ENCODE measurements at places on chromosomes 16 and 17.

DNA sequence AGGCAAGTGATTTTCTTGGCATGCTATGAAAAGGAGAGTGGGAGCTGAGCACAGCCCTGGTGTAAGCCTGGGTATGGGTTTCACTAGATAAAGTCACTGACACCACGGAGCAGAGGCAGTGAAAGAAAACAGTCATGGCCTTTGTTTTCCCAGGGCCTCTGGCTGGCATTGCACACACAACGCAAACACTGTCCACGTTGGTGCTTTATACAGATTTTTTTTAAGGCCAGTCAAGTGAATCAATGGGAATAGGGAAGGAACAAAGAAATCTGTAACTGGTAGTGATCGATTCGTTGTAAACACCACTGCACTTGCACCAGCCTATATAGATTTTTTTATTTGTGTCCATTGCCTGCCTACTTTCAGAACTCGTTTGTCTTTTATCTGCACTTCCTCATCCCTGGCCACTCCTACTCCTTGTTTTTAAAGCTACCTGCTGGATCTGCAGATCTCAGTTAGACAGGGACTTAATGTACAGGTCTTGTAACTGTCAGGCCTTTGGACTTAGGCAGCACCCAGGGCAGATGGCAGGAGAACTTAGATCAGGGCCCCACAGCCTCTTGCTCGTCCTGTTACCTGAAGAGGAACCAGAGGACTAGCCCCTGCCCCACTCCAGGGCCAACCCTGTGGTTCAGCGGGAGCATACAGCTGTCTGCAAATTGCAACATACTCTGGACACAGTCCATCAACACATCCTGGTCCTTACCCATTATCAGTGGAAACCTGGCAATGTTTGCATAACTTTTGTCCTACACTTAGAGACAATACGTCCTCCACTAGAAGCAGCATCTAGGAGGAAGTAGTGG lies 10.6 kb upstream of the TMIGD1 start:
- DNase-seq: no peak

GRCh38 chr17:74704544-74704943 lies 8.2 kb downstream of the CD300LF start:
- no peak for DNase-seq

DNA sequence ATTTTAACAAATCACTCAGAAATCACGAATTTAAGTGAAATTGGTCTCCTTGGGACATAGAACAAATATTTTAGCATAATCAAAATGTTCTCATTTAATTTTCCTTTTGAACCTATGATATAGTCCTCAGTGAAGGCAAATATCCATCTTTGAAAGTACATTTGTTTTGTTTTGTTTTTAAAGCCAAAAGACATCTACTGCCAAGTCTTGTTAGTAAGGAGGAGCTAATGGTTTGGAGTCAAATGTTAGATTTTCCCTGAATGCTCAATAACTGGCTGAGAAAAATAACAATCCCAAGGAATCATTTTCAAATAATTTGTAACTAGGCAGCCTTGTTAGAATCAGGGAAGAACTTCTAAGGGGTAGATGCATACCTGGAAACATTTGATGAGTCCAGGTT lies 302.9 kb upstream of the MAF start:
- DNase-seq: no peak

DNA sequence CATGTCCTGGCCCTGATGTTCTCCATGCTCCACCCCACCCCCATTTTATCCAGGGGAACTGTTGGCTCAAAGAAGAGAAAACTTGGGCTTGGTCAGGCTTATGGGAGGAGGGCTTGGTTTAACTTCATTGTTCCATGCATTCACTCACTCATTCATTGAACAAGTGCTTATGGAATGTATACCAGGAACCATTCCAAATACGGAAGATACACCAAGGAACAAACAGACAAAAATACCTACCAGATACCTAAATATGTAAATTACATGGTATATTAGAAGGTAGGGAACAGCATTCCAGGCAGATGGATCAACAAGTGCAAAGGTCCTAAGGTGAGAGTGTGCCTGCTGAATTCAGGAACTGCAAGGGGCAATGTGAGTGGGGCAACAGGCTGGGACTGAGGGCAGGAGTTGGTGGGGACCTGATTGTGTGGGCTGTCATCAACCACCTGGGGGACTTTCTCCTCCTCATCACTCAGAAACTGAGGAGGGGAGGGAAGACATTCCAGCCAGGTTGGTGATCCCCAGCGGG lies 39.9 kb downstream of the RAI1 start:
- no peak for DNase-seq

DNA sequence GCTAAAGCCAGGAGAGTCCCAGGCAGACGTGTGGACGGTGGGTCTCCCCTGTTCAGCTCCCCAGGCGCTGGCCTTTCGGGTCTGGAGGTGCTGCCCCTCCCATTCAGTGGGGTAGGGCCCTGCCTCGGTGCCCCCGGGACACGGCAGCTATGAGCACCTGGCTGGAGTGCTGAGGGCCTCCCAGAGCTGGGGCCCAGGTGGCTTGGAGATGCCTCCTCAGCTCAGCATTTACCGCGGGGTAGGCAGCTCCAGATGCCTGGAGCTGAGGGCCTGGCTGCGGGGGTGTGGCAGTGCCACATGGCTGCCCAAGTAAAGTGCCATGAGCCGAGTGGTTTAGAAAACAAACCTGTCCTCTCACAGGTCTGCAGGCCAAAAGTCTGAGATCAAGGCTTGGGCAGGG lies 19.5 kb downstream of the SOX8 start:
- DNase-seq: no peak

DNA sequence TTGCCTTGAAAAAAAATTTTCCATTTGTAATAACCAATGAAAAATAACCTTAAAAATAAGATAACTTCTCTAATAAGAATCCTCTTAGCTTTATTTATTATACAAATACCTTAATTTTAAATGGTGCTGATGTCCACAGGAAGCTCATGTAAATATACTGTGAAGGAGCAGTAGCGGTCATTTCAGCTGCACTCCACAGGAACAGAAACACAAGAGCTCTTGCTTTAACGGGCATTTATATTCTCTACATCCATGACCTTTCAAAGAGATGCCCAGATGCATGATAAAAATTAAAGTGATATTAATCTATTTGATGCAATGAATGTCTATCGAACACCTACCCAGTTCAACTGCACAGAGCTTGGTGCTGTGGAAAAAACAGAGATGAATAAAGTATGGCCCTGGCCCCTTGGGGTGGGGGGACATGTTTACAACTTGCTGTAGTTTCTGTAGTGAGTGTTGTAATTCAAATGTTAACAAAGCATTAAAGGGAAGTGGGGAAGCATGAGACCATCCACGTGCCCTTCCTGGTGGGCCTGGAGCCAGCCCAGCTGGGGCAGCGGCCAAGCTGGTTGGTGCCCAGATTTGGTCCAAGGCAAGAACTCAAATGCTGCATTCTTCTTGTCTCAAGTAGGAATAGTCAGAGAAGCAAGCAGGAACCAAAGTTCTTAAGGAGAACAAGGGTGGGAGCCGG lies 47.9 kb downstream of the IQCK start:
- DNase-seq: no peak

- no peak for DNase-seq
Observed at GRCh38 chr16:2512735-2513404, 882 bp upstream of the ATP6V0C start.

DNA sequence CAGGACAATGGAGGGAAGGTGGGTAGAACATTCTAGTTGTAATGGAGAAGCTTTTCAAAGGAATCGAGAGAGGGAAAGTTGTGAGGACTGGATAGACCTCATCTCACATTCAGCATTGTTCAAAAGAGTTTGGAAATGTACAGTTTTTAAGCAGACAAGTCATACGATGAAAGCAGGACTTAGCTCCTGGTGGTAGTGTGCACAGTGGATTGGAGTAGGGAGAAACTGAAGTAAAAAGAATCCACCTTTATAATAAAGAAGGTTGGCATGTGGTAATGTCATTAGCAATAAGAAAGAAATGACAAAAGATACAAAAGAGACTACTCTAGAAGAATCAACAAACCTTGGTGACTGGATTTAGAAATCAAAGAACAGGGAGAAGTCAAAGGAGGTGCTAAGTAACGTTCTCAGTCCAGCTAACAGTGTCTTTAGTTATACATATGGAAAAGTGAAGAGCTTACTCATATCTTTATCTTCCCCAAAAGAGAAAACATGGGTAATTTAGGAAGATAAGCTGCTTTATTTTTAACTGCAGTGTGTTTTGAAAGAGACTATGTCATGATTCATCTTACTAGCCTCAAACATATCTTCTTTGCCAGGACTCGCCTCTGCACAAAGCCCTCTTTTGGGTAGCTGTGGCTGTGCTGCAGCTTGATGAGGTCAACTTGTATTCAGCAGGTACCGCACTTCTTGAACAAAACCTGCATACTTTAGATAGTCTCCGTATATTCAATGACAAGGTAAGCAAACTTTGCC lies 18.7 kb upstream of the EVI2A start:
- DNase-seq: no peak

DNA sequence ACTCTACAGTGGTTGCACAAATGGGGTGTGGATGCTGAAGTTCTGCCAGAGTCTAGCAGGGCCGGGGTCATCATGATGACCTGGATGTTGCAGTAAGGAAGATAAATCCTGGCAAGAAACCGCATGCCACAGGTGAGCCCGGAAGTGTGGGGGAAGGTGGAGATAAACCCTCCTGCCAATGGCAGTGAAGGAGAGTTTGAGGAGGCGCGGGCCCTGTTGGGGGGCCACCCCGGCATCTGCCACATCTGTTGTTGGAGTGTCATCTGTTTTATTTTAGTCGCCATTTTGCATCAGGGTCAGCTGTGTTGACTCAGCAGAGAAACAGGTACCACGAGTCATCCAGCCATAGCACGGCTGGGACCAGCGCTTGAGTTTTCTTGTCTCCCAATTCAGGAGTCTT lies 173.8 kb upstream of the CHMP6 start:
- no peak for DNase-seq

GRCh38 chr17:6684460-6684783 lies 28.7 kb downstream of the SLC13A5 start:
- DNase-seq: no peak

DNA sequence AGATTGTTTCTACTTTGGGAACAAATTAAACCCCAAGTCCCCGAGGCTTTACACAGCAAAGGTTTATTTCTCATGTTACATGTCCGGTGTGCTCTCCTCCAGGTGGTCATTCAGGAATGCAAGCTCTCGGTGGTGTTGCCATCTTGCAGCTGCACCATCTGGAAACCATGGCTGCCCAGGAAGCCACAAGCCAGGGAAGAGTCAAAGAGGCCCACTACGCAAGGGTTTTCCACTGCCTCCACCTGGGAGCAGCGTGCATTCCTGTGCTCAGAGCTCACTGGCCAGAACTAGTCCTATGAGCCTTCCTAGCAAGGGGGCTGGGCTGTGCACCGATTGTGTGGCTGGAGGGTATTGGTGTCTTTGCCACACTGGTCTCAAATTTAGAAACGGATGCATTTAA lies 128.8 kb upstream of the FOXF1 start:
- no peak for DNase-seq

- DNase-seq: peak; percentile 73
Observed at GRCh38 chr16:15055141-15056053, 477 bp downstream of the NTAN1 start.

DNA sequence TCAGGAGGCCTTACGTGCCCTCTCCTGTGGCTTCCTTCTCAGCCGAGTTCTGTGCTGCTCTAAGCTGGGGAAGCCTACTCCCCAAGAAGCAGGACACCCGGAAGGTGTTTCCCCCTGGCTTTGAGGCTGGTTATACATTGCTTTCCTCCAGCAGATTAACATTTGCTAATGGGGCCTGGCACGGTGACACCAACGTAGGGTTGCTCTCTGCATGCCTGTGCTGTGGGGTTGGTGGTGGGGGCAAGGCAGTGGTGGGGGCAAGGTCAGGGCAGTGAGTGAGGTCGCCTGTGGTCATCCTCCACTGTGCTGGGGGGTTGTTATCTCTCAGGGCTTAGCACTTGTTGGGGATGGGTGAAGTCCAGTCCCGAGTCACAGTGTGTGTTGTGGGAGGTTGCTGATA lies 4.2 kb downstream of the USP6 start:
- no peak for DNase-seq

- DNase-seq: peak; percentile 18
Observed at GRCh38 chr16:21116148-21116693, 34.4 kb downstream of the DNAH3 start.

DNA sequence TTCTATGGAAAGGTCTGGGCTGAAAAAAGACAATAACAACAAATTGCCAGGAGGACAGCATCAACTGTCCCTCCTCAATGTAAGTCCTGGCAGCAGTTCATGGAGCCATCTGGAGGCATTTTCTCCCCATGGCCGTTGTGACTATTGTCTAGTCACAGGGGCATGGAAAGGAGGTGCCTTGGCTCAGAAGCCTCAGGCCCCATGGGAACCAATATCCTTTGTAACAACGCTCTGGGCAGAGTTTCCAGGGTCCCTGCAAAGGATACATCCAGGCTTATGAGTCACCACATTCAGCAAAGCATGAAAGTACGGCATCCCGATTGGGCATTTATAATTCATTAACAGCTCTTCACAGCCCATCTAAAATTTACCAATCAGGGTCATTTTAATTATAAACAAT lies 85.2 kb downstream of the GLG1 start:
- no peak for DNase-seq
